Omental fat pad (tissue), 4 donors: ENCODE measurements at places on chromosomes 5 and 9.

- DNase-seq, result no peak
Observed at GRCh38 chr5:159316519-159317383, 13.5 kb downstream of the IL12B start.

GRCh38 chr5:14571901-14572300 lies 9.7 kb upstream of the OTULINL start:
- no peak for DNase-seq

GRCh38 chr9:29697011-29697410 lies 2123.7 kb upstream of the C9orf72 start:
- no peak for DNase-seq

GRCh38 chr9:78807286-78807685 lies 510.4 kb downstream of the PSAT1 start:
- no peak for DNase-seq

DNA sequence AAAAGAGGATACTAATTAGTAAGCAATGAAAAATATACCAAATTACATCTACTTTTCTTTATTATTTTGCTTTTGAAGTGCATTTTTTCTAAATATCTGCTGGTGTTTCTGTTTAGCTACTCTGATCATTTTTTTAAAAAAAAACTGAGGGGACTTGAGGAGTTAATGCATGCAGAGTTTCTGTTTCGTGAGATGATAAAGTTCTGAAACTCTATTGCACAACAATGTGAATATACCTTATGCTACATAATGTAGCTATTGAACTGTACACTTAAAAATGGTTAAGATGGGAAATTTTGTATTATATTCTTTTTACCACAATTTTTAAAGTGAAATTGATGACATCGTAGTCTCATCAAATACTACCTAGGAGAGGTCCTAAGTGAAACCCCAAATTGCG lies 288.3 kb upstream of the NR4A3 start:
- no peak for DNase-seq

DNA sequence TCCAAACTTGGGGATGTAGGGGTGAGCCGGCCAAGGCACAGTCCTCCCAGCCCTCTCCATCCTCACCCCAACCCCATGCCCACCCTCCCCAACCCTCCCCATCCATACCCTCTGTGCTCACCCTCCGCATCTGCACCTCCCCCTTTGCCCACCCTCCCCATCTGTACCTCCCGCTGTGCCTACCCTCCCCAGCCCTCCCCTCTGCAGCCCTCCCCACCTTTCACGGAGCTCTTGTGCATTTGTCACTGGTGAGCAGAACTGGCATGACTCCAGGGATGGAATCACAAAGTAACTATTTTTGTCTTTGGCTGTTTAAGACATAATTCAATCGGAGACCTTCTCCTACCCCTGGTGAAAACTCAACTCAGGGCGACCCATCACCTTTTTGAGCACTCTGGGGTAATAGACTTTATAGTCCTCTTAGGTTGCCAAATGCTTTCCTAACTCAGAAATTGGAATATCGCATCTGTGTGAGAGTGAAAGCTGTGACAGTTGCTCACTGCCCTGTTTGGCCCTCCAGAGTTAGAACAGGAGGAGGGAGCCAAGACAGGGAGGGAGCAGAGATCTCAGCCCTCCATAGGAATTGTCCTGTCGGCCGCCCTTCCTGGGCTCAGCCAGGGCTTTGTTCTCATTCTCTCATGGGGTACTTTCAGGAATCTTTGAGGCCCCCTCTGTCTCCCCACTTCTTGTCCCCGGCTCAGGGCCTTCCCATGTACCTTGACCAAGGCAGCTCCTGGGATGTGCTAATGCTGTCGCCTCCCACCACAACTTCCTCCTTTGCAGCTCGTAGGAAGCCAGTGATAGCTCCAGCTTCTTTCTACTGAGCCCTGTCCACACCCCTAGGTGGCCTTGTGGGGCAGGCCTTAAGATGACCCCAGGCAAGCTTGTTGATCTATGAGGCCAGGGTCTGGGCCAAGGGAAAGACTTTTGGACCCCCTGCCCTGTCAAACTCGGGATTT lies 36.2 kb downstream of the OTULIN start:
- DNase-seq, result no peak

- peak; percentile 63 for DNase-seq
Observed at GRCh38 chr5:140926443-140927227, 536 bp downstream of the PCDHAC1 start.

- DNase-seq, result no peak
Observed at GRCh38 chr5:97037819-97038218, 101.9 kb downstream of the LNPEP start.

- DNase-seq, result no peak
Observed at GRCh38 chr9:124795881-124796431, 19.0 kb downstream of the OLFML2A start.

- no peak for DNase-seq
Observed at GRCh38 chr5:42632354-42632900, 124.2 kb upstream of the CCDC152 start.

DNA sequence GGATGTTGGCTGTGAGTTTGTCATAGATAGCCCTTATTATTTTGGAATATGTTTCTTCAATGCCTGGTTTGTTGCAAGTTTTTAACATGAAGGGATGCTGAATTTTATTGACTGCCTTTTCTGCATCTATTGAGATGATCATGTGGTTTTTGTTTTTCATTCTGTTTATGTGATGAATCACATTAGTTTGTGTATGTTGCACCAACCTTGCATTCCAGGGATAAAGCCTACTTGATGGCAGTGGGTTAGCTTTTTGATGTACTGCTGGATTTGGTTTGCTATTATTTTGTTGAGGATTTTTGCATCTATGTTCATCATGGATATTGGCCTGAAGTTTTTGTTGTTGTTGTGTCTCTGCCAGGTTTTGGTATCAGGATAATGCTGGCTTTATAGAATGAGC lies 225.6 kb downstream of the PCSK1 start:
- no peak for DNase-seq

GRCh38 chr5:7668627-7669026 lies 182.3 kb downstream of the CFAP90 start:
- DNase-seq, result no peak

- DNase-seq, result no peak
Observed at GRCh38 chr5:33837301-33837700, 54.5 kb downstream of the ADAMTS12 start.

GRCh38 chr5:7493081-7493480 lies 97.1 kb downstream of the ADCY2 start:
- DNase-seq, result no peak

GRCh38 chr9:70100362-70100761 lies 56.7 kb downstream of the MAMDC2 start:
- no peak for DNase-seq

GRCh38 chr5:172946146-172946545 lies 13.1 kb upstream of the RPL26L1 start:
- no peak for DNase-seq

- DNase-seq, result no peak
Observed at GRCh38 chr9:89978185-89978584, 373.4 kb downstream of the GADD45G start.
